ENCODE measurements at places on chromosomes 1 and 21.
A peak's percentile ranks its signal among the peaks of the same experiment; 100 is the strongest.

- DNase-seq: no peak
These were observed 1.2 kb downstream of the ATP1B1 start for GRCh38 chr1:169107603-169108208.

DNA sequence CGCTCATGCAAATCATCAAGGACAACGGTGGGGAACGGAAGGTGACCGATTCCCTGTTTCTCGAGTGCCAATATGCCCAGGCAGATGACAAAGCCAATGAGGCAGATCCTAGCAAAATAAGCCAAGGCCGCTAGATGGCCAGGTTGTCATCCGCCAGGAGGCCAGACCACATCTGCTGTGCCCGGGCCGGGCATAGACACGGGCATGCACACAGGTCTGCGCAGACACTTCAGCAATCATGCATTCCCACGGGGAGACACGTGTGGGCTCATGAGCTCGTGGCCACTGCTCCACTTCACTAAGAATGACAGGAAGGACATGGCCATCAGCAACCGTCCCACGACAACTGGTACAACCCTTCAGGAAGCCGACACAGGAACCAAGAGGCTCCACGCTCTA, 23.4 kb downstream of the WDR4 start:
- DNase-seq: no peak

DNA sequence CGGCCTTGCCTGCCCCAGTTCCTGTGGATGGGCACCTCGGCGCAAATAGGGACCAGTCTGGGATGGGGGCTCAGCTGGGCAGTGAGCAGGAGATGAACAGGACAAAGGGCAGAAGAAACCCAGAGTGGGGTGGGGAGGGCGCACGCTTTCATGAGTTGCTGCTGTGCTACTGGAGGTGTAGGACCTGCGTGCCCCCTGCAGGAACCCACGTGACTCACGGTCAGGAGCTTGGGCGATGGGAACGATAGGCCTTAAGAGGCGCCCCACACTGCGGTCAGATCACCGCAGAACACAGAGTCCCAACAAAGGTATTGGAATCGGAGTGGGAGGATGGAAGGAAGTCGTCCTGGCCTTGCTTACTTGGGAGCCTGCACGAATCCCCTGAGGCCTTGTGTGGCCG, 17.2 kb downstream of the PRDM15 start:
- DNase-seq: no peak

GRCh38 chr1:175673371-175674150, 69.8 kb downstream of the TNR start:
- DNase-seq: no peak

GRCh38 chr1:119918301-119918700, 22.0 kb upstream of the ADAM30 start:
- DNase-seq: no peak

DNA sequence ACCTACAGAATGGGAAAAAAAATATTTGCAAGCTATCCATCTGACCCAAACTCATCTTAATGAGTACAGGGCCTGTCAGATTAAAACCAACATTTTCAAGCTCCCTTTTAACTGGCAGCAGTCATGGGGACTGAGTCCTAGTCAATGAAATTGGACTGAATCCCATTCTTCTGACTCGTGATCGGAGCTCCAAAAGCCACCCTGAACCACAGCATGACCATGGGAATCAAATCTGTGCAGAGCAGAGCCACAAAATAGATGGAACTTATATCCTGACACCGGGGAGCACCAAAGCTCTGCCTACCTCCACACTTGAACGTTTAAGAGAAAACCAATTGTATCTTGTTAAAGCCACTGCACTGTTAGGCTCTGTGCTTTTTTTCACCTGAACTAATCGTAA, 5.0 kb upstream of the RWDD3 start:
- no peak for DNase-seq

DNA sequence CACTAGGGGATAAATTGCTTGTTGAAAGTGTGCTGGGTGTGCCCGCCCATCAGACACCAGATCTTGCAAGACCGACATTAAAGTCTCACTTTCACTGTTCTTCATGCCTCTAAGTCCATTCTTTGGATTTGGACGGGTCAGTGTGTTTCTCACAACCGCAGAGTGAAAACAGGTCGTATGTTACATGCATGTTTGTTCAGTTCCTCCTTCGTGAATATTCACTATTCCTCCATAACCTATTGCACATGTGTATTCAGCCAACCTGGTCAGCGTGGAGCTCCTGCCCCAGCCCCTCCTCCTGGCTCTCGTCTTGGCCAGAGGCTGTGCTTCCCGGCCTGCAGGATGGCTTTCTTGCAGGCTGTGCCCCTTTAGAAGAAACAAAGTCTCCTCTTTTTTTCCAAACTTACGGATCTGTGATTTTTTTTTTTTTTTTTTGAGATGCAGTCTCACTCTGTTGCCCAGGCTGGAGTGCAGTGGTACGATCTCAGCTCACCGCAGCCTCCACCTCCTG, 2.2 kb upstream of the KRTAP10-6 start:
- DNase-seq: no peak

GRCh38 chr1:45008076-45008475, 3.0 kb downstream of the HECTD3 start:
- no peak for DNase-seq

DNA sequence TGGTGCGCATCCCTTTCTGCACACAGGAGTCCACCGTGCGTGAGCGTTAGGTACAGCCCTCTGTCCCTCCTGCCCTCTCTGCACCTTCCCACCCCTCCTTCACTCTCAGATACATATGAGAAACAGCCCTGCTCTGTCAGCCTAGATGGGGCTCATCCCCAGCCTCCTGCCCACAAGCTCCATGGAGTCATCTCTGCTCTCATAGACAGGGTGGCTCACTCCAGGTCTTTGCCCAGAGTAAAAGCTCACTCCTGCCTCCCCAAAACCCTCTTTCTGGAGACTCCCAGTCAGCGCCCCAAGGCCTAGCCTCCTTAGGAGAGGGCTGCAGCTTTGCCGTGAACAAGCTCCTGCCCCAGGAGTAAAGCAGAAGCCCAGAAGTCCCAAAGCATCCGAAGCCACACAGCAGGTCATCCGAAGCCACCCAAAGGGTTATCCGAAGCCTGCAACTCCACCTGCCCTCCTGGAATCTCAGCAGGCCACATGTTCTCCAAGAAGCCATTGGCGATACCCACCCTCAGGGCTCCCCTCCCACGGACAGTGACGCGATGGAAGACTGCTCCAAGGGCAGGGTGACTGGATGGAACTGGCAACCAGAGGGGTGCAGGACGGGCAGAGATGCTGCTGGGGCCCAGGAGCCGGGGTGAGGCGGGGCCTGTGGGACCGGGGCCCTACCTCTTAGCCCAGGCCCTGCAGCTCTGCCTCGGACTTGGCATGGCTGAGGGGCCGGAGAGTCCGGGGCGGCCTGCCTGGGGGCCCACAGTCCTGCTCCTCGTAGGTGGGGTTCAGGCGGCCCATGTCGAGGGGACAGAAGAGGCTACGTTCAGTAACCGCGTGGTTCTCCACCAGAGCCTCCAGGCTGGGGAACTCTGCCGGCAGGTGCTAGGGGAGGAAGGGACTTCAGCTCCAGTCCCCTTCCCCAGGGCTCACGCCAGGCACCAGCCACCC, 3.6 kb upstream of the KIF17 start:
- no peak for DNase-seq

DNA sequence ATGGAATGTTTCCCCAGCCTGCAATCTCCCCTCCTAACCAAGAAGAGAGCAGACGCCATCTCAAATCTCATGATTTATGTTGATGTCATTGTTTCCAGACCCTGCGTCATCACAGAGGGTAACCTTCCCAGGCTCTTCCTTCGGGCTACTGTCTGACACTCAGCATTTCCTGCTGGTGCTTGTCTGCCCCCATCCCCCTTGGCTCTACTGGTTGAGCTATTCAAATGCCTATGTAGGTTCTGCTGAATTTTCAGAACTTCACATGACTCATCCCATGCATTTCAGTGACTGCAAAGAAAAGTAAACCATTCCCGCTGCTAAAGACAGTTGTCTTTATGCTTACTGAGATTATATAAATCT, 24.8 kb upstream of the ITPKB start:
- no peak for DNase-seq

GRCh38 chr1:108933944-108934343, 29.3 kb downstream of the CLCC1 start:
- DNase-seq: no peak

GRCh38 chr21:35284199-35284598, 235.1 kb upstream of the RUNX1 start:
- no peak for DNase-seq

DNA sequence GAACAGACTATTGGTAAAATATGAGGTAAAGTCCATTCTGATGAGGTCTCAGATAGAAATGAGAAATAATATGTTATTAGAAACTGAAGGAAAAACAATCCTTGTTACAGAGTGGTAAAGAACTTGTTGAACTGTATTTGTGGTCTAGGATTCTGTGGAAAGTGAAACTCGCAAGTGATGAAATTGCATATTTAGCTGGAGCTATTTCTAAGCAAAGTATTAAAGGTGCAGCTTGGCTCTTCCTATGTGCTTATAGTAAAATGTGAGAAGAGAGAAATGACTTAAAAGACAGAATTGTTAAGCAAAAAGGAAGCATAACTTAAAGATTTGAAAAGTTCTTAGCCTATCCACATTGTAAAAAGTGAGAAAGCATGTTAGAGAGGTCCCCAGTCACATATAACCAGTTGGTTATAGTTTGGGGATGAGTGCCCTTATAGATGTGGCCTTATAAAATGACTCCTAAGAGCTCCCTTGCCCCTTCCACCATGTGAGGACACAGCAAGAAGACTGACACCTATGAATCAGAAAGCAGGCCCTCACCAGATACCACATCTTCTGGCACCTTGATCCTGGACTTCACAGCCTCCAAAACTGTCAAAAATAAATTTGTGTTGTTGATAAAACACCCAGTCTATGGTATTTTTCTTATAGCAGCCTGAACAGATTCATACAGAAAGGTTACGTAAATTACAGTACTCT, 24.8 kb downstream of the PHTF1 start:
- no peak for DNase-seq

GRCh38 chr21:36803051-36803645, 104.2 kb downstream of the SIM2 start:
- DNase-seq: no peak

- DNase-seq: no peak
These were observed 1397.6 kb upstream of the B3GALT2 start for GRCh38 chr1:194584052-194584451.

DNA sequence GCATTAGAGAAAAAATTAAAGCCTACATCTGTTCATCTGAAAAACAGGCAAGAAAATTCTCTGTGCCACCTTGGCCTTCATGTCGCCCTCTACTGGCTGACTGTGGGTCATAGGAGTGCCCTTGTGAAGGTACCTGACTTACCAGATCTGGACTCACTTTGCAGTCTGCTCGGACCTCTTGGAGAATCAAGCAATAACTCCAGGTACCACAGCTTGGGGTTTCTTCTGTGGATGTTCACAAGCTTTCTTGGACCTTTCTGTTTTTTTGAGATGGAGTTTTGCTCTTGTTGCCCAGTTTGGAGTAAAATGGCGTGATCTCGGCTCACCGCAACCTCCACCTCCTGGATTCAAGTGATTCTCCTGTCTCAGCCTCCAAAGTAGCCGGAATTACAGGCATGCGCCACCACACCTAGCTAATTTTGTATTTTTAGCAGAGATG, 2.4 kb upstream of the PRAMEF18 start:
- DNase-seq: peak; percentile 14

- DNase-seq: no peak
These were observed 623 bp upstream of the BGLAP start for GRCh38 chr1:156241311-156241811.

GRCh38 chr1:30366199-30366598, 357.2 kb downstream of the MATN1 start:
- DNase-seq: no peak

DNA sequence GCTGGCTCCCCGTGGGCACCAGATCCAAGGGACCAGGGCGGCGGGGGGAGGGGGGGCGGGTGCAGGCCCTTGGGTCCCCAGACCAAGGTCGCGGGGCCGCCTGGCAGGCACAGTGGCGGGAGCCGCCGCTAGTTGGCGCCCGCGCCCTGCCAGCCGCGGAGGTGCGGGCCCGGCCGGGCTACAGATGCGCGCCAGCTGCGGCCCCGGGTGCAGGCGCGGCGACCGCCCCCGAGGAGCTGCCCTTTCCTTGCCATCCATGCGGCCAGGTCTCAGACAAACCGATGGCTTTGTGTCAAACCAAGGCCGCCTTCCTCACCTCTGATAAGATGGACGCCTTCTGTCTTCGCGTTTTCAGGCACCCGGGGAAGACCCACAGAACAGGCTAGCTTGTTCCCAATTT, 2.2 kb upstream of the RUNX3 start:
- DNase-seq: no peak

- DNase-seq: no peak
These were observed 70.5 kb upstream of the HSPA13 start for GRCh38 chr21:14453339-14454015.

DNA sequence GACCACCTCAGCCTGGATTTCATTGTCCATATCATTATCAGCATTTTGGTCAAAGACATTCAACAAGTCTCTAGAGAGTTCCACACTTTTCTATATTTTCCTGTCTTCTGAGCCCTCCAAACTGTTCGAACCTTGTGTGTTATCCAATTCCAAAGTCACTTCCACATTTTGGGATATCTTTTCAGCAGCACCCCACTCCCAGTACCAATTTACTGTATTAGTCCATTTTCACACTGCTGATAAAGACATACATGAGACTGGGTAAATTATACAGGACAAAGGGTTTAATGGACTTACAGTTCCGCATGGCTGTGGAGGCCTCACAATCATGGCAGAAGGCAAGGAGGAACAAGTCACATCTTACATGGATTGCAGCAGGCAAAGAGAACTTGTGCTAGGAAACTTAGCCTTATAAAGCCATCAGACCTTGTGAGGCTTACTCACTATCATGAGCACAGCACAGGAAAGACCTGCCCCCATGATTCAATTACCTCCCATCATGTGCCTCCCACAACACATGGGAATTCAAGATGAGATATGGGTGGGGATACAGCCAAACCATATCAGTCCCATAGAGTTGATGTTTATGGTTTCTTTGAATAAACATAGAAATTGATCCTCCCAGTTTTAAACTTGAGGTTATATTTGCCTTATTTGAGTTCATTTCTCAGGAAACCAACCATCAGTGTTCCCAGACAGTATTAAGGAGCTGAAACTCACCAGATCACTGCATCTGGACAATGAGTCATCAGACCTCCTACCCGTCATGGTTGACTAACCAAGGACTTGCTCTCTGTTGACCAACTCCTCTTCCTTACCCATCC, 322.7 kb upstream of the DUSP10 start:
- DNase-seq: no peak

DNA sequence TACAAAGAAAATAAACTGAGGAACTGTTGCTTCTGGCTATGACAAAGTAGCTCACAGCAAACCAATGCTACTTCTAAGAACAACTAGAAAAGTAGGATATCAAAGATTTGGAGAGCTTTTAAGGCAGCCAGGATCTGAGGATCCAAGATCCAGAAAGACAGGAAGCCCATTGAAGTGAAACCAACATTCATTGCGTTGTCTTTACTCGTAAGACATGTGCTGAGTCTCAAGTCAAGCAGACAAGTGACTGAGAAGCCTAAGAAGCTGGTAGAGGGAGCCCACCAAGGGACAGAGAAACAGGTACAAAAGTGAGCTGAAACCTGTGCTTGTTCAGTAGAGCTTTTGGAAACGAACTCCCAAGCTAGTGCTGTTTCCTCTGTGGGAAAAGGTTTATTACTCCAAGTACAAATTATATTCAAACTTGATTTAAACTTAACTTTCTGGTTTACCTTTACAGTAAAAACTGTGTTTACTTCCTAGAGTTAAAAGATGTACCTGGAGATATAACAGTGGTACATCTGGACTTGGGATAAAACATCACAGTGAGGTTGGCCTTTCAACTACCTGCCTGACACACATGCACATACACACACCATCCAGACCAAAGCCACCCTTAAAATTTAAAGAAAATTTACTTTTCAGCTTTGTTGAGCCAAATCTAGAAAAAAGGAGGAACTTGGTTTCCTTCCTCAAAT, 41.2 kb downstream of the NME7 start:
- no peak for DNase-seq

- peak; percentile 13 for DNase-seq
These were observed 338 bp upstream of the TOR1AIP1 start for GRCh38 chr1:179881642-179882252.
